ENCODE measurements at places on chromosomes 5 and 9.

DNA sequence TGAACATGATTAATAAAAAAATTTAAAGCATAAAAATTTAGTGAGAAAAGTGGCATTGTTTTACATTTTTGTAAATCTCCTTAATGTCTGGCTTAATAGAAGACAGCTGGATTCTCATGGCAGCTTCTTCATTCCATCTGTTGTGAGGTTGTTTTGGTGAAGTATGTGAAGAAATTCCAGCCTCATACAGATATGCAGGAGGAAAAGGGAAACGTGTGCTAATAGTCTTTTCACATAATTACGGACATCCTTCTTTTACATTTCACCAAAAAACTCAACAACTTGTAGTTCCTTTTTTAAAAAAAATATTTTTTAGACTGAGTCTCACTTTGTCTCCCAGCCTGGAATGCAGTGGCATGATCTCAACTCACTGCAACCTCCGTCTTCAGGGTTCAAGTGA, 46.9 kb downstream of the HACD4 start:
- ATAC-seq, result no peak

DNA sequence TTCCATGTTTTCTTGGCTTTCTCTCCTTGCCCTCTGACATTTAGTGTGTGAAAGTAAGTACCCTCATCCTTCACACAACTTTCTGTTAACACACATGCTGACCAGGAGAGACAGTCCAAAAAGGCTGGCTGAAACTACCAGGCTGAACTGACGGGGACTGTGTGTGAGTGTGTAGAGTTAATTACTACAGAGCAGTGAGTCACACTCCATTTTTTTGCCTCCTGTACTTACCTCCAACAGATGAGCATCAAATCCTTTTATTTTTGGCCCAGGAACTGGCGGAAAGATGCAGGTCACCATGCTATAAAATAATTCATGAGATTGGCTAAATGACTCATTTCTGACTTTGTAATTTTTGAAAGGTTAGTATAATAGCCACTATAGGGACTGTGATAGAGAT, 20.2 kb upstream of the AGXT2 start:
- ATAC-seq, result no peak

DNA sequence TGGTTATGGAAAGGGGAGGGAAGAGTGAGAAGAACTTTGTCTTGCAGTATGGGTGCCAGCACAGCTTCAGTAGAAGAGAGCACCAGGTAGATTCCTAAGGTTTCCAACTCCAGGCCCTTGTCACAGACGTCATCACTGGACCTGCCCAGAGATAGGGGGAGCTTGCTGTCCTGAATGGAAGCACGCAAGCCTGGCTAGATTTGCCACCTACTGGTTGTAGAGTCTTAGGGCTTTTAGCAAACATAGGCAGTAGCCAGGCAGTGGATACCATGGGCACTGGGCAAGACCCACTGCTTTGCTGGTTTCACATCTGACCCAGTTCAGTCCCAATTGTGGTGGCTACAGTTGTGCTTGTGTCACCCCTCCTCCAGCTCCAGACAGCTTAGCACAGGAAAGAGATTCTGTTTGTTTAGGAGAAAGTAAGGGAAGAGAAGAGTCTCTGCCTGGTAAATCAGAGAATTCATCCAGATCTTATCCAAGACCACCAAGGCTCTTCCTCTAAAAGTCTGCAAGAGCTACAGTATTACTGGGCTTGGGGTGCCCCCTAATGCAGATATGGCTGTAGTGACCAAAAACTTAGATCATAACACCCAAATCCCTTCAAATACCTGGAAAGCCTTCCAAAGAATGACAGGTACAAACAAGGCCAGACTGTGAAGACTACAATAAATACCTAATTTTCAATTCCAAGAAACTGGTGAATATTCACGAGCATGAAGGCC, 158.9 kb downstream of the HINT1 start:
- ATAC-seq, result no peak

GRCh38 chr9:227860-228259, 13.2 kb downstream of the DOCK8 start:
- no peak for ATAC-seq

GRCh38 chr9:135550344-135550918, 4.5 kb downstream of the OBP2A start:
- no peak for ATAC-seq

DNA sequence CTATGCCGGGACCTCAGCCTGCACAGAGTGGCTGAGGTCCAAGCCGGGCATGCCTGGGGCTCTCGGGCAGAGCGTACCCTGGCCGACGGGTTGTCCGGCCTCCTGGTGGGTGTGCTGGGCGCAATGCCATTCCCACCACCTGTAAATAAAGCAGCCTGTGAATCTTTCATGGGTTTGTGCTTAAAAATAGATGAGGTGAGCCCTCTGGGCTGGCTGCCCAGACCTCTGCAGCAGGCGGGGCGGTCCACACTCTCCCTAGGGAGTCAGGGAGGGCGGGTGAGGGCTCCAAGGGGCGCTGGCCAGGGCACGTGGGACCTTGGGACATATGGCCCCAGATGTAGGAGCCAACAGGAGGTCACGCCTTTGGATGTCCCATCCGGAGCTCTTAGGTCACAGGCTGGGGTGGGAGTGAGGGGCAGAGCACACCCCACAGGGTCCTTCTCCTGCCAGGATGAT, 3.6 kb upstream of the AGPAT2 start:
- no peak for ATAC-seq

DNA sequence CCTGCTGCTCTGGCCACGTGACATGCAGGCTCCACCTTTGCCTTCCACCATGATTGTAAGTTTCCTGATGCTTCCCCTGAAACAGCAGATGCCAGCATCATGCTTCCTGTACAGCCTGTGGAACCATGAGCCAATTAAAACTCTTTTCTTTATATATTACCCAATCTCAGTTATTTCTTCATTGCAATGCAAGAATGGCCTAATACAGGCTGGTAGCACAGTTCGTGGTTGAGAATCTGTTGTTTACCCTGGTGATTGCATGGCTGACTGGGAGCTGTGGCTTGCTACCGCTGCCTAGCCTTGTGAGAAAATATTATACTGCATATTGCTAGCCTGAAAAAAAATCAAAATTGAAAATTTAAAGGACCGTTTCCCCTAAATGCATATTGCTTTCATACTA, 44.8 kb upstream of the PTPN3 start:
- ATAC-seq, result no peak

DNA sequence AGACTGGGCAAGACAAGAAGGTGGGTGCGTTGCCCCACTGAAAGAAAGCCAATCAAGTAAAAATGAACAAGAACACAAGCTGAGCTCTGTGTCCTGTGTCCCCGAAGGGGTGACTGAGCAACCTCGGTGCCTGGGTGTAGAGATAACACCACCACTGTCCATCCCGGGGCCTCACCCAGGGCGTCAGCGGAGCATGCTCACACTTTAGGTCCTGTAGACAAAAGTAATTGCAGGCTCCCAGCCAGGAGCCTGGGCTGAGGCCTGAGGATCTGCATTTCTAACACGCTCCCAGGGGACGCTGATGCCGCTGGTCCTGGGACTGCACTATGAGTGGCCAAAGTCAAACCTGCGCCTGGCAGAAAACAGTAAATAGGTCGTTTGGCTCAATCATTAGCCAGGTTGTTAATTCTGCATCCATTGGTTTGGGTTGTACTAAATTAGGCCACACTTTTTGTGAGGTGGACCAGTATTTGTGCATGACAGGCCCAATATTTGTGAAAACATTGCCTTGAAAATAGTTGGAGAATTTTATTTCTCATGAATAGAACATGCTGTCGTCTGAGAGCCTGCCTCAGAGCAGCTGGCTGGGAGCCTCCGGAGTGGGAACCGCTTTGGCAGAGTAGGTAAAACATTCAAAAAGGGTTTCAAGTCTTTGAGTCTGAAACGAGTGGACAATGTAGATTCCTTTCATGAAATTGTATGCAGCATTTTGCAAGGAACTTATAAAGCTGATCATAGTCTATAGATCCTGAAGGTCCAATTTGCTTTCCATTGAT, 38.3 kb downstream of the ANKRD33B start:
- no peak for ATAC-seq

- no peak for ATAC-seq
Observed at GRCh38 chr9:77975806-77976205, 55.8 kb downstream of the GNAQ start.

- ATAC-seq, result no peak
Observed at GRCh38 chr9:128043467-128043868, 23.7 kb downstream of the NAIF1 start.

GRCh38 chr5:34868791-34869190, 29.8 kb downstream of the TTC23L start:
- no peak for ATAC-seq

DNA sequence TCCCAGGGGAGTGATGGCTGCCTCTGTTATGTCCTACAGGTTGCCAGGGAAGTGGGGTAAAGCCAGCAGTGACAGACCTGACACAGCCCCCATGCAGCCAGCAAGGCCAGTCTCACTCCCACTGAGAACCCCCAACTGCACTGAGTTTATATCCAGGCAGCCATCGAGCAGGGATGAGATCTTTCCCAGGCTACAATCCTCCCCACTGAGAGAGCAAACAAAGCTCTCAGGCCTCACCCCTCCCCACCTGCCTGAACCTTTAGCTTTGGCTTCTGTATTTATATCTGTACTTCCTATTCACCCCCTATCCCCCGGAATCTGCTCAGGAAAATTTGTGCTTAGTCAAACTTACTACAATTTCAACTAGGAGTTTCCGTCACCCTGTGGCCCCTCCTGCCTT, 284.1 kb downstream of the FAM170A start:
- ATAC-seq, result no peak

DNA sequence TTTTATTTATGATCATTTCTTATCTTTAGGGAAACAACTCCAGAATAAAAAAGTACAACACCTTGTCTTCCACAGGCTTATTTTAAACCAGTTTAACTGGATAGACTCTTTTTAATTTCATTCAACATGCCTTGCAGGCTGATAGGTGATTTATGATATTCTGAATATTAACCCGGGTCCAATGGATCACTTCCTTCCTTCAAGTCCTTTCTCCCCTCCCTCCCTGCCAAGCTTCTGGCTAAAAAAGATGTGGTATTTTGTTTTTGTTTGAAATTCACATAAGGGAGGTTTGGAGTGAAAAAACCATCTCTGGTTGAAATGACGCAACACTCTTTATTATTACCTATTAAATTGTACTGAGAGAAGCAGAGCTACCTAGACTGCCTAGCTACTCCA, 265.3 kb downstream of the MLLT3 start:
- no peak for ATAC-seq

GRCh38 chr5:6713274-6714225, at the start of gene TENT4A:
TSS of gene TENT4A (plus strand) at chr5:6713432. CDS start at chr5:6713984, 552 bp downstream.
- ATAC-seq, result peak; percentile 43

- ATAC-seq, result peak; percentile 37
Observed at GRCh38 chr5:158848634-158849033, 251.1 kb downstream of the EBF1 start.

- no peak for ATAC-seq
Observed at GRCh38 chr5:3265131-3265885, 330.3 kb upstream of the IRX1 start.

DNA sequence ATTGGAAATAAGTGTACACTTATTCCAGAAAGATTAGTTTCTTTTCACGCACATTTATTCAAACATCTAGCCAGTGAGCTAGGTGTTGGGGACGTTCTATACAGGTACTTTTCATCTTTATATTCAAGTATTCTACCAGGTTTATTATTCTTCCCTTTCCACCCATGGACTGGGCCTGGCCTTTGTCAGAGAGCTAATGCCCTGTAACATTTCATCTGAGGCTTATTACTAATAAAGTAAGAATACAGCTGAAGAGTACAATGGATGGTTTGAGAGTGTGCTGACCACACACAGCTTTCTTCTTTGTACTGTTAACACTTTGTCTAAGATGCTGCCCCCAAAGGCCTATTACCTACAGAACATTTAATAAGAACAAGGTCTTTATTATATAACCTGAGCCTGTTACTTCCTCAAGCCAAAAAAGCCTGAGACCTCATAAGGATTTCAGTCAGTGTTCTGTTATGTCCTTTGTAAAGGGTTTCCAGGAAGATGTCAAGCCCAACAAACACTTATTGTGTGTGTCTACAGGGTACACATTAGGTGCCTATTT, 93.5 kb downstream of the ZNF608 start:
- ATAC-seq, result no peak

GRCh38 chr5:162128117-162128516, 60.5 kb downstream of the GABRG2 start:
- ATAC-seq, result no peak

DNA sequence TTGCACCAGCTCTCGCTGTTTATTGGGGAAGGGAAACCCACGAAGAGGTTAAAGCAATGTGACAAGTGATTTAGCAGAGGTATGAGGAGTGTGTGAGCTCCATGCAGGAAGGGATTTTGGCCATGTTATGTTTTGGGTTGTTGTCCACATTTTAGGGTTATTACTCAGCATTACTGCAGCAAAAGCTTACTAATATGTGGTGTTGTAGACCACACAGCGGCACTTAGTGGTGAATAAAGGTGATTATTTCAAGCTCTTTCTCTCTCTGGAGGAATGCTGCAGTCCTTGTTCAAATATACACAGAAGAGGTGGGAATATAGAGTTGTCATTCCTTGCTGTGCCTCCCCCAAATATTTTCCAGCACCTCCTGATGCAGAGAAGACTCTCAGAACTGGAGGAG, 29.7 kb upstream of the AKNA start:
- peak; percentile 53 for ATAC-seq

- ATAC-seq, result no peak
Observed at GRCh38 chr5:144331361-144331760, 160.7 kb downstream of the KCTD16 start.

GRCh38 chr9:27157097-27157496, 48.1 kb downstream of the TEK start:
- ATAC-seq, result no peak

- no peak for ATAC-seq
Observed at GRCh38 chr9:83986195-83986594, 5.6 kb downstream of the RMI1 start.

DNA sequence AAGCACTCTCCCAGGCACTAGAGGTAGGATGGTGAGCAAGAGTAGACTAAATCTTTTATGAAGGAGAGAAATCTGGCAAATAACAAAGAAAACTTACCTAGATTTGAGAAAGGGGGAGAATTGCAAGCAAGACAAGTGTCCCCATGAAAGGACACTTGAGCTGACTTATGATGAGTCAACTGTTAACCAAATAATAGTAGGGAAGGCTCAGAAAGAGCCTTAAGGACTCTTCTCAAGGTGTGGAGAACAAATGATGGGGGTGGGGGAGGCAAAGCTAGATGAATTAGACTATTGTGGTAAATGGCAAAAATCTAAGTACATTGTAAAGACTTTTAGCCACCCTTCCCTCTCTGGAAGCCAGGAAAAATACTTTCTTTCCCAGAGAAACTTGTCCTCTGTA, 77.6 kb upstream of the RASA1 start:
- ATAC-seq, result no peak

- ATAC-seq, result peak; percentile 88
Observed at GRCh38 chr9:34628656-34629490, at the start of gene ARID3C. TSS of gene ARID3C (minus strand) at chr9:34629066. CDS start at chr9:34628014, 1,052 bp downstream.

DNA sequence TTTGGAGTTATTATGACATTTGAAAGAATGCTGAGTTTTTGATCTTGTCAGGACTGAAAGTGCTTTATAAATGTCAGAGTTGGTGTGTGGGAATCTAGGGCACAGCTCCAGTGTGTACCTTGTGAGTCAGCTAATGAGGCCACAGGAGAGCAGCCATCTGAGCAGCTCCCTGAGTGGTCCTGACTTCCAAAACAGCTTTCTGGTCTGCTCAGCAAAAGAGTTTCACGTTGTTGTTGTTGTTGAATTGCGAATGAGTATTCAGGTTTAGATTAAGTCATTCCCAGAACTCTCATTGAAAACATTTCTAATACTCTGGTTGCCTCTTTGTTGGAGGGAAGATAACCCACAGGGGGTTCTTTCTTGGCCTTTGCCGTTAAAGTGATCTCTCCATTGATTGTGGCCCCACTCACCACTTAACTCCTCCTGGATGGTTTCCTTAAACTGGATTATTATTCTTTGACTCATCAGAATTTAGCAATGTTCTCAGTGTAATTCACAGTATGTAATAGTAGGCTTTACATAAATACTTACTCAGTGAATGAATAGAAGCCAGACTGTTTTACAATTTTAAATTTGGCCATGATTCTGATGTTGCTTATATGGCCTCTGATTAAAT, 125.1 kb upstream of the SGCD start:
- no peak for ATAC-seq
